ENCODE measurements at places on chromosomes 5 and 9. TPM values are rescaled to one million over a fixed set of nuclear protein-coding genes. Genes with fewer than 3 reads are reported as not detected.

PCDHGB5 gene
- not detected for total RNA-seq

PSD2 gene
- not detected for total RNA-seq

ADGRV1 gene
- total RNA-seq, result not detected

MBLAC2 gene
- total RNA-seq, result 4.7 TPM

WNT8A gene
- total RNA-seq, result not detected

ATP6V0E1 gene
- 110 TPM for total RNA-seq

SHB gene
- 0.23 TPM for total RNA-seq

LHX6 gene
- total RNA-seq, result not detected

OLFM1 gene
- 0.30 TPM for total RNA-seq

SPINK7 gene
- not detected for total RNA-seq

NPR2 gene
- 12.4 TPM for total RNA-seq

DMRTA1 gene
- total RNA-seq, result not detected

CCNI2 gene
- 16.7 TPM for total RNA-seq

SLC36A1 gene
- 6.7 TPM for total RNA-seq

FOXD4L6 gene
- not detected for total RNA-seq

LVRN gene
- total RNA-seq, result 0.23 TPM

PRLR gene
- 0.14 TPM for total RNA-seq

HACD4 gene
- 12.9 TPM for total RNA-seq

DND1 gene
- 2.9 TPM for total RNA-seq

GRCh38 chr9:21395778-21396717 lies 10.8 kb upstream of the IFNA2 start:
- peak; percentile 67 for DNase-seq

DNA sequence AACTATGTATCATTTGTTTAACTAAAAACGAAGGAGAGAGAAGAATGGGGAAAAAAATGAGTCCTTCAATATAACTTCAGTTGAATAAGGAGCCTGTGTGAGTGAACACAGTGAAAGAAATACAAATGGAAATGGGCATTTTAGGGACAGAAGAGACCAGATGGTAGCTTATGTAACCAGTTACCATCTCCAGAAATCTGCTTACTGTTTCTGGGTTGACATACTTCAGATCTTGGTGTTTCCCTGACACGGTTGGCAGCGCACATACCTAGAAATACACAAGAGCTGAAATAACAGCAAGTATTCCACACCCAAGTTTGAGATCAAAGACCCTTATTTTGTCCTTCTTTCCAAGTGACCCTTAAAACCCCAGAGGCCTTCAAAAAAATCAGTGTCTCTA lies 14.9 kb upstream of the GFRA3 start:
- DNase-seq, result no peak

DNA sequence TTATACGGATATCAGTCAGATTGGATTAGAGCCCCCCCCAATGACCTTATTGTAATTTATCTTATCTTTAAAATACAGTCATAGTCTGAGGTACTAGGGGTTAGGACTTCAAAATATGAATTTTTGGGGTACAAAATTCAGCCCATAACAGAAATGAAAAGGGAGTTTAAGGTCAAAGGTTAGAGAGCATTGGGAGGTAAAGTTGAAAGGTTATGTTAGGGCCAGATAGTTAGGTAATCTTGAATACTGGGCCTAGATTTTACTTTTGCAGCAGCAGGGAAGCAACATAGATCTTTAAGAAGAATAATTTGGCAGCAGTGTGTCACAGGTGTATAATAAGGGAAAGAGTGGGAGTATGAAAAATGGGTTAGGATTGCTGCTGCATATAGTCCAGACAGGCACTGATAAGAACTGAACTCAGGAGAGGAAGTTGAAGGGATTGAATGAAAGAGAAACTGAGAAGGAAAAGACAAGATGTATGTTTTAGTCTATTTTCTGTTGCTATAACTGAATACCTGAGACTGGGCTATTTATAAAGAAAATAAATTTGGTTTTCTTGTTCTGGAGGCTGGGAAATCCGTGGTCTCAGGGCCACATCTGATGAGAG lies 10.7 kb upstream of the GCNT4 start:
- no peak for DNase-seq

- no peak for DNase-seq
Measured at GRCh38 chr5:32964261-32964660, 253.1 kb downstream of the NPR3 start.

- no peak for DNase-seq
Measured at GRCh38 chr9:20651939-20652338, 29.6 kb upstream of the MLLT3 start.

- no peak for DNase-seq
Measured at GRCh38 chr5:127013407-127013806, 17.0 kb downstream of the MARCHF3 start.

DNA sequence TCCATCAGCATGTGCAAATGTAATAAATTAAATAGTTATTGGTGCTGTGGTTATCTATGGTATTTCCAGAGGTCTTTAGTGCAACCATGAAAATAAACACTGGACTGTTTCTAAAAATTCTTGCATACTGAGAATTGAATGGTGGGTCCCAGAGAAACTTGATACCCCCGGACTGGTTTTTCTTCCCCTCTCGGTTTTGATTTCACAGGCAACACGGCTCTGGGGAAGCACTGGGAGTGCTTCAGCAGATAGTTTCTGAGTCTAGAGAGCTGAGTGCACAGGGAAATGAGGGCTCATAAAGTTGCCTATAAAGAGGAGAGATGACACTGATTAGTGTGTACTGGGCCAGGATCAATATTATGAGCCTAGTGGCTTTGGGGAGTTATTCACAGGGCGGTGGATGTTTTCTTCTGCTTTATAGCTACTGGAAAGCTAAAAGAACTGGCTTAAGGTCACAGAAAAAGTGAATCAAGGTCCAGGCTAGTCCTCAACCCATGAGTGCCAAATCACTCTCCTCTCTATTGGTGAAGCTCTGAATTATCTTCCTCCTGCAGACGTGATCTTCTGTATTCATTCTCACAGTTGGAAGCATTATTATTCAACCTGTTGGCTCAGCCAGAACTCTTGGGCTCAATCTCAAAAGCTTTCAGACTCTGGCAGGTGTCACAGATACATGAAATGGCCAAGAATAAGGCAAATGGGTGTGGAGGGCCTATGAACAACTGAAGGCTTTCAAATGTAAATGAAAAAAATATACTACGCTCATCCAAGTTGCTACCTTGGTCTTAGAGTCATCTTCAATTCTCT lies 170.2 kb upstream of the HMHB1 start:
- no peak for DNase-seq

GRCh38 chr9:89444274-89444673 lies 53.6 kb downstream of the SEMA4D start:
- DNase-seq, result peak; percentile 83

DNA sequence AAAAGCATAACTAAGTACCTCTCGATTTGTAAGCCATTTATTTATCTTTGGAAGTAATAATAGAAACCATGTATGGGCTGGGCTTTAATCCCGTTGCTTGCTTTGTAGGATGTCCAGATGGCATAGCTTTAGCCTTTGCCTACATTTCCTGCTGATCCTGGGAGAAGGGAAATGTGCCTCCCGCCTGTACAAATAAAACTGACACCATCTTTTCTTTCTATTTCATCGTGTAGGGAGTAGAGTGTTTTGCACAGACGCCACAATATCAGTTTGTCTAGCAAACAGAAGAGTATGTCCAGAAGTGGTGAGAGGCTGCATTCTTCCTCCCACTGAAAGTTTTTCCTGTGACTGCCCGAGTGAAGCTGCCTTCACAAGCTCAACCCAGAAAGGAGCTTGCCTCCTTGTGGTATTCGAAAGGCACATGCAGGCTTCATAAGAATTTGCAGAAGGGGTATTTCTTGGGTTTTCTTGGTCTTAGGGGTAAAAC lies 24.7 kb upstream of the TJP2 start:
- peak; percentile 33 for DNase-seq

DNA sequence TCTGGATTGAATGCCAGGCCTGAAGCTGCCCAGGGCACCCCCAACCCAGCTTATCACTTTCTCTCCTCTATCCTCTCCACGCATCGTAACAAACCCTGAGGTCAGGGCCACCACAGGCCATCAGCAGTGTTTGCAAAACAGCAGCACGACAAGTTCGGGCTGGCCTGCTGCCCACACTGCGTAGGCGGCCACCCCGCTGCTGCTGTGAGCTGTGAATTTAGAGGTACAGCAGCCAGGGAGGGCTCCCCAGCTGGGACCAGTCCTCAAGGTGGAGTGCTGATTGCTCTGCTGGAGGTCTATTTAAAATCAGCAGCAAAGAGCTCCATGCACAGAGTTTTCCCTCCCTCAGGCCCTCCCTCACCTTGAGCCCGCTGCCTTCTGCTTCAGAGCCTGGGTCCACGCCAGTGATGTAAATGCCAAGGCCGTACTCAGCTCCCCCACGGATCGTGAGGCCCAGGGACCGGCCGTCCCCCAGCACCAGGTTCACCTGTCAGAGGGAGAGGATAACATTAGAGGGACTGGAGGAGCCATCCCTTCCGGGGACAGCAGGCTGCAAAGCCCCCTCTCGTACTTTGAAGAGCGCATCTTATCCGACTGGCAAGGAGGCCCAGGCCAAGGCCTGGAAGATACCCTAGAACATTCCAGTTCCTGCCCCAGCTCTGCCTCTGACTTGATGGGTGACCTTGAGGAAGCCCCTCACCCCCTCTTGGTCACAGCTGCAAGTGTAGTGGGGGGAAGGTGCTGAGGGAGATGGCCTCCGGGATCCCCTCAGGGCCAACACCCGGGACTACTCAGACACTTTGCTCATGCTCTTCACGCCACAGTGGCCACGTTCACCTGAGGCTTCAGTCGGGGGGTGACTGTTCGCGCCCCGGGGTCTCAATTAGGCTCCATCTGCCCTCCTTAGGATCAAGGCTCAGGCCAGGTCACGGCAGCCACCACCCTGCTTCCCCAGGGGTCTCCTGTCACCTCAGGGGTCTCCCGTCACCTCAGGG lies 39.1 kb downstream of the WHRN start:
- DNase-seq, result no peak

- no peak for DNase-seq
Measured at GRCh38 chr5:89686081-89686765, 723.3 kb downstream of the CETN3 start.

GRCh38 chr5:115439042-115439441 lies 105.5 kb downstream of the FEM1C start:
- DNase-seq, result no peak

GRCh38 chr9:11457825-11458790 lies 845.3 kb upstream of the PTPRD start:
- DNase-seq, result no peak

DNA sequence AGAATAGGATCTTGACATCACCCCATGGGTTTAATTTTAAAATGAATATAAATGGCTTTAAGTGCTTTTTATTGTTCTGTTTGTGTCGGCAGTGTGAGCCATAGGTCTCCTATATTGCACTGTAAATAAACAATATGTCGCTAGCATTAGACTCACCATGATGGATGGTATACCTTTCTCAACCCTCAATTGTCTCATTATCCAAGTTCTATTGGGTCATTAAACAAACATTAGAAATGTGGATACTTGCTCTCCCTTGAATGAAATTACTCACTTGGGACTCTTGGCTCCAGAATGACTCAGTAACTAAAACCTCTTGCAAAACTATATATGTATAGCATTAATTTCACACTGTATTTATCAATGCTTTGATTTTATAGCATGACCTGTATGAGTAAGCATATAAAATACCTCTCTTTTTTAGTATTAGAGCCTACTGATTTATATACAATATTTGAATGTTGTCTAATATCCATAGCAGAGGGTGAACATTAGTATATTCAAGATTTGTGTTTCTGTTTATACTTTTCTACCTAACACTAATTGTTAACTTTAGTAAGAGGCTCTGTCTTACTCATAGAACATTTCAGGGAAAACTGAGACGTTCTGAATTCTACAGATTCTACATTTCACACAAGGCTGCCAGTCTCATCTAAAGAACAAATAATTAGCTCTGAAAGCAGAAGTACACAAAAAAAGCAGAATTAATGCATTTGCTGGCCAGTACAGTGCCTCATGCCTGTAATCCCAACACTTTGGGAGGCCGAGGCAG lies 303.8 kb upstream of the PRR16 start:
- DNase-seq, result no peak

GRCh38 chr5:132788990-132789886 lies 12.2 kb upstream of the SEPTIN8 start:
- no peak for DNase-seq

DNA sequence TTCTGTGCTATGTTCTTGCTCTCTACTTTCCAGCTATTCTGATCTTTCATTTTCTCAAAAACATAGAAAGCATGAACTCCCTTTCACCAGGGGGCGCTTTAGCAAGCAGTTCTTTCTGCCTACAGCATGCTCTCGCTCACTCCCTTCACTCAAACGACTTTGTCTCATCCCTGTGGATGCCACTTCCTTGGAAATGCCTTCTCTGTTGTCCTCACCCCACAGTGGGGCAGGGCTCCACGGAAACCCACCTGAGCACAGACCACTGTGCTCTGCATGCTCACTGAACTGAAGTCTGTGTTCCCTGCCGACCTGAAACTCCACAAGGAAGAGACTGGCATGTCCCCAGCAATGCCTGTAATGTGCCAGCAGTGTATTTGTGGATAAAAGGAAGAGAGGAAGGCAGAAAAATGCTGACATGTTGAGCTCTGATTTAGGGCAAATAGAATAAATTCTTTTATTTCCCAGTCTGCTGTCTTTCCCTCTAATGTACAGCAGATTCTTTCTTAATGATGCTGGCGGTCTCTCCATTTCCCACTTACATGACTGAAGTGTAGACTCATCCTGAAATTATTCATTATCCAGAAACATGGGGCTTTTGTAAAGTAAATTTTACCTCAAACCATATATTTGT lies 4.9 kb upstream of the ROR2 start:
- DNase-seq, result peak; percentile 61

DNA sequence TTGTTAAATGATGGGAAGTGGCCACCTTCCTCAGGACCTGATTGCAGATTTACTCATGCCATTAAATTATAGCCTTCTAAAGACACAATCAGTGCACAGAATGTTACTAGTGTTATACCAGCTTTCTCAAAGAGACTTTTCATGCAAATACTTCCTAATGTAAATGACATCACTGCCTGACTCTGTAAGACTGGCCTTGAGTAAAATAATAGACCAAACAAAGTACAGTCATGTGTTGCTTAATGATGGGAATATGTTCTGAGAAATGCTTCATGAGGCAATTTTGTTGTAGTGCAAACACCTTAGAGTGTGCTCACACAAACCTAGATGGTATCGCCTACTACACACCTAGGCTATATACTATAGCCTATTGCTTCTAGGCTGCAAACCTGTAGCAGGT lies 17.0 kb upstream of the C1QTNF3 start:
- no peak for DNase-seq

GRCh38 chr9:91312717-91313325 lies 48.9 kb downstream of the AUH start:
- DNase-seq, result no peak

DNA sequence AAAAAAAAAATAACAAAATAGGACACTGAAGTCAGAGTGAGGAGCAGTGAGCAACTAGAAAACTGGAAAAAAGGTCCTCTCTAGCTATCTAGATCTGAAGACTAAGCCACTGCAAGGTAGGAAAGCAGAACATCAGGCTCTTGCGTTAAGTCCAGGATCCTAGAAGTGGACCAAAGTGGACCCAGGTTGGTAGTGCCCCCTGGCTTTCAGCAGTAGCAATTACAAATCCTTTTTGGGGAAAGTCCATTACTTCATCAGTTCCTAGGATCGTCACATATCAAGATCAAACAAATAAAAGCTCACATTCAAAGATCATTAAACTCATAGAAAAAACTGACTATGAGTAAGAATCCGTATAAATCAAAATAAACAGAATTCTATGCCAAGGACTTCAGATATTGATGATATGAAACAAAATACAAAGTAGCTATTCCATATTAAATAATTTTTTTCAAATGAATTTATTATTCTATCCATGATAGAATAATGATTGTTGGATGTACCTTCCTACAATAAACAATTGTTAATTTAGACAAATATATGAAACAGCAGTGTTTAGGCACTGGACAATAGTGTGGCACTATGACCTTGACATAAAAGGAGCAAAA lies 6.5 kb upstream of the RICTOR start:
- peak; percentile 56 for DNase-seq

Measured in activated CD8-positive, alpha-beta memory T cell treated with anti-CD3 and anti-CD28 coated beads, Interleukin-2, amount 10 ng/mL, durations not matched to agents 7 days and 5 days (primary cell).